ENCODE measurements at places on chromosomes 2 and 18.

DNA sequence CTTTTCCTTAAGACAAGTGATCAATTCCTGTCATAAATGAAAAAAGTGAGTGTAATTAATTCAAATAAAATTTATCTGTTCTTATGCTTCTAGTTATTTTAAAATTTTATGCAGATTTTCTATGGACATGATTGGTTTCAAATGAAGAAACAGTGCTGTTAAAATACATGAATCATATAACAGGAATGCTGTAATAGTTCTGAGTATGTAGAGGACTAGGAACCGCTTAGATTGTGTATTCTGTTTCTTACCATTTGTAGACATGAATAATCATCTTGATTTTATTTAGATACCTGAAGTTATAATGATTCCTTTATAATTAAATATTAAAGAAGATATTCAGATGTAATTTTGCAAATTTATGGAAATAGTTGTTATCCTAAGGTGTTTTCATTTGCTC, 3.5 kb downstream of the ACTR2 start:
- peak; percentile 12 for DNase-seq

DNA sequence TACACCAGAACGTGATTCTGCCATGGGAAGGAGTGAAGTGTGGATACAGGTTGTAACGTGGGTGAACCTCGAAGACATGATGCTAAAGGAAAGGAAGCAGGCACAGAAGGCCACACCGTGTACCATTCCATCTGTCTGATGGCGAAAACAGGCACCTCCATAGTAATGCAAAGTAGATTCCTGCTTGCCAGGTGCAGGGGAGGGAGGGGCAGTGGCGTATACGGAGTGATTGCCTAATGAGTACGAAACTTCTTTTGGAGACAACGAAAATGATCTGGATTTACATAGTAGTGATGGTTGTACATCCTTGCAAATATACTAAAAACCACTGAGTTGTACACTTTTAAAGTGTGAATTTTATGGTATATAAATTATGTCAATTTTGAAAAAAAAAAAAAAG, 106.7 kb downstream of the GBX2 start:
- DNase-seq: no peak

- no peak for DNase-seq
Observed at GRCh38 chr2:202084265-202084664, 11.2 kb downstream of the KIAA2012 start.

GRCh38 chr18:32301976-32302743, 112.3 kb downstream of the MEP1B start:
- DNase-seq: peak; percentile 78

- DNase-seq: peak; percentile 58
Observed at GRCh38 chr2:23077596-23077995, 307.4 kb upstream of the KLHL29 start.

DNA sequence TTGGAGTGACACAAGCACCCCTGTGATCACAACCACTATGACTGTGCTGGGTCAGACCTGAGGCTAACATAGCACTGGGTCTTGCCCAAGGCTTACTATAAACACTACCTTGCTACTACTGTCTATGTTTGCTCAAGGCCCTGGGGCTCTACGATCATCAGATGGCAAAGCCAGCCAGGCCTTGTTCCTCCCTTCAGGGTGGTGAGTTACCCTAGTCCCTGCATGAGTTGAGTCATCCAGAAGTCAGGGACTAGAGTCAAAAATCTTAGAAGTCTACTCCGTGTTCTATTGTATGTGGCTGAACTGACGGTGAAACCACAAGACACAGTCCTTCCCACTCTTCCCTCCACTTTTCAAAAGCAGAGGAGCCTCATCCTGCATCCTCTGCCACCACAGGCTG, 551.2 kb upstream of the FSIP2 start:
- DNase-seq: peak; percentile 59

DNA sequence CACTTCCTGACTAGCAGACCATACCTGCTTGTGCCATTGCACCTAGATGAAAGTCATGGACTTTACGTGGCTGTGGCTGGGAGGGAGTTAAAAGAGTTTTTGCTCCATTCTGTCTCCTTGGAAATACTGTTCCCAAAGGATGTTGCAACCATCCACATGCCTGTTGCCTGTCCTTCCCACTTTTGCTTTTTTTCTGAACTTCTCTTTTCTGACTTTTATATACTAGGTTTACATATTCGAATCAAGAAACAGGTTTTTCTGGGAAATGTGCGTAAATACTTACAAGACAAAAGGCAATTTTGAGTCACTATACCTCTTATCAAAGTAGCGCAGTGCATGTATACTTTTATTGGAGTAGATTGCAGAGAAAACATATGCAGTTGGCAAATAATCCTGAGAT, 244.8 kb downstream of the PRKCE start:
- no peak for DNase-seq

DNA sequence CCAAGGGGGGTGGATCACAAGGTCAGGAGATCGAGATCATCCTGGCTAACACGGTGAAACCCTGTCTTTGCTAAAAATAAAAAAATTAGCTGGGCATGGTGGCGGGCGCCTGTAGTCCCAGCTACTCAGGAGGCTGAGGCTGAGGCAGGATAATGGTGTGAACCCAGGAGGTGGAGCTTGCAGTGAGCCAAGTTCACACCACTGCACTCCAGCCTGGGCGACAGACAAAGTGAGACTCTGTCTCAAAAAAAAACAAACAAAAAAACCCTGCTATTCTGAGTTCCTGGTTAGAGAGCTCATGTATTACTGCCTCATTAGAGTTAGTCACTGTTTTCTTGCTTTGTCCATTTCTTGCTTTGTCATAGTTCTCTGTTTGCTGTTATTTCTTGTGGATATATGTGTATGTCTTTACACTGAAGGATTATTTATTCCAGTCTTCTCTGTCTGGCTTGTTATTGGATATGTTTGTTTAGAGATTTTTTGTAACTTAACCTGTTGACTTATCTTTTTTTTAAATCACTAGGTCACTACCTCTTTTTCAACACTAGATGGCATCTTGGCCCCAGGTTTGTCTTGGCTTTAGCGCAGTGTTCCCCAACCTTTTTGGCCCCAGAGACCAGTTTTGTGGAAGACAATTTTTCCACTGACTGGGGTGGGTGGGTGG, 17.0 kb downstream of the TTLL4 start:
- peak; percentile 49 for DNase-seq

DNA sequence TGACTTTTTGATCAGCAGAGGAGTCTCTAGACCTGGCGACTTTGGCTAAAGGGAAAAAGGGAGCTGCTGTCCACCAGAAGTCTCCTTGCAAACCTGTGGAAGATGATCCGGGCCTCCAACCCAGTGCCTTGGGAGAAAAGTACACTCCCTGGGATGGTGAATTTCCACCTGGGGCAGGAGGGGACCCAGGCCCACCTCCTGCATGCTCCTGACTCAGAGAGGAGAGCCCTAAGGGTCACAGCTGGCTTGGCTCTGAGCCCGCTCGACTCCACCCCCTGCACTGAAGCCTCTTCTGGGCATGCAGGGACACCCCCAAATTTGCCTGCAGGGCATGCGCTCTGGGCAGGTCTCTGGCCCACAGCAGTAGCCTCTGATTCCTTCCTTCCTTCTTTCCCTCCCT, 66.5 kb downstream of the PDCL3 start:
- no peak for DNase-seq

- DNase-seq: no peak
Observed at GRCh38 chr2:187693923-187694322, 139.7 kb upstream of the TFPI start.

DNA sequence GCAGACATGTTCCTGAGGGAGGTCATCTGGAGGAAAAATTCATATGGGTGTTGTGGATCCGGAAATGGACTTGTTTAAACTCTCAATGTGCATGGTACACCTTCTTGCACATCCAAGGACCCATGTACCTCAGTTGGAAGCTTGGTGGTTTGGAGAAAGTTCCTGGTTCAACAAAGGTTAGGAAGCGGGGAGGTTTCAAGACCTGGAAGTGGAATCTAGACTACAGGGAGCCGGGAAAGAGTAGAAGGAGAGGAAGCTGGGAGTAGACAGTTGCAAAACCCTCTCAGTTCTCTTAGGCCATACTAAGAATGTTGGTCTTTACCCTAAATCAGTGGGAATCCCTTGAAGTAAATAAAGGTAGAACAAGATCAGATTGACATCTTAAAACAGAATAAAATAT, 209.8 kb upstream of the SPOPL start:
- no peak for DNase-seq

DNA sequence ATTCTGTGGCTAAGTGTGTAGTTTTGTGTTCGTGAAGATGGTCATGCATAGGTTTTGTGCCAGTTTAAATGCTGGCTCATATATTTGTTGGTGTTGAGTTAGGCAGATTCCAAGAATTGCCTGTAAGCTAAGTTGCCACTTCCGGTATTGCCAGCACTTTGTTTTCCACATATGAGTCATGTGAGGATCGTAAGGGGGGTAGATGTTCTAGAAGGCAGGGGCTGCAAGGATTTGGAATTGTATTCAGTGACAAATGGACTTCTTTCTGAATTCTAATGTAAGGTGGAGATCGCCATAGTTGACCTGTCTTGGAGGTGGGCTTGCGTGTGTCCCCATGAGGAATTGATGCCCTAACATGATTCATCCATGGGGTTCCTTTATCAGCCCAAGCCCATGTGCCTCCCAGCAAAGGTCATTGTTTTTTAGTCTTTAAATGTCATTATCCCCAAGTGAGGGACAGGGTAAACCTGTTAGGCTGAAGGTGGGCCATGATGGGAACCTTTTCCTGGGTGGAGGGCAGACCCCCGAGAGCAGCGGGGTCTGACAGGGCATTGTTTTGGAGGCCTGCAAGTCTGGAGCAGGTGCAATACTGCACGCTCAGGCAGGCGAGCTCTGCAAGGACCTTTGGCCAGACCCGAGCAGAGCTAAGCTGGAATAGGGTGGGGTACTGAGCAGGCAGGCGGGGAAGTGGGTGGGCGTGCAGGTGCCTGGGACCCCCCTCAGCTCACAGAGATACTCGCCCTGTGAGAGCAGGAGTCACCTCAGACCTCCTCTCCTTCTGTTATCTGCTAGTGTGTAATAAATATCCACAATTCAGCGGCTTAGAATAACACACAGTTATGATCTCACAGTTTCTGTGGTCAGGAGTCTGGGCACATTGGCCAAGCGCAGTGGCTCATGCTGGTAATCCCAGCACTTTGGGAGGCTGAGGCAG, 77.4 kb downstream of the LRRFIP1 start:
- DNase-seq: peak; percentile 82

DNA sequence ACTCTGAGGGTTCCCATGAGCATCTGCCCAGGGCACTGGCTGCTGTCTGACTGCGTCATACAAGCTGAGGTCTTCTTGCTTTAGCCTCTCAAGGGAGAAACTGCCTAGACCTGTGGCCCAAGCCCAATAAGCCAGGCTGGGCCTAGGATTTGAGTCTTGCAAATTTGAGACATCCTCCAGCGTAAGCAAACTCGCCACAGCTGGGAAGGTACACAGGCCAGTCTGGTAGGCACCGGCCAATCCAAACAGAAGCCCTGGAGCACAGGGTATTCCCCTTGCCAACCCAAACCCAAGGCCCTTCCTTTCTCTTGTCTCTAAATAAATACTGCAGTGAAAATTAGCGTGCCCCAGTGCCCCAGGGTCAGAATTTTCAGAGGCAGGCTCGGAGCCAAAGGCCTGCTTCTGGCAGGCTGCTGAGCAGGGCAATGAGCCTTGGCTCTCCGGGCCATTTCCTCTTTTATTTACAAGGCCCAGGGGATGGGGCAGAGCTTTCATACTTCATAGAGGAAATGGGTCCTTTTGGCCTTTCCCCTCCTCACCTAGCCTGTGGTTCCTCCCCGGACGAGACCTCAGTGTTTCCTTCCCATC, 33.3 kb downstream of the POLR1A start:
- DNase-seq: no peak

- no peak for DNase-seq
Observed at GRCh38 chr2:108236676-108237335, 3.0 kb upstream of the SULT1C3 start.

GRCh38 chr18:42778445-42779042, 336.9 kb downstream of the RIT2 start:
- no peak for DNase-seq

- no peak for DNase-seq
Observed at GRCh38 chr2:168796583-168797285, 5.7 kb upstream of the NOSTRIN start.

DNA sequence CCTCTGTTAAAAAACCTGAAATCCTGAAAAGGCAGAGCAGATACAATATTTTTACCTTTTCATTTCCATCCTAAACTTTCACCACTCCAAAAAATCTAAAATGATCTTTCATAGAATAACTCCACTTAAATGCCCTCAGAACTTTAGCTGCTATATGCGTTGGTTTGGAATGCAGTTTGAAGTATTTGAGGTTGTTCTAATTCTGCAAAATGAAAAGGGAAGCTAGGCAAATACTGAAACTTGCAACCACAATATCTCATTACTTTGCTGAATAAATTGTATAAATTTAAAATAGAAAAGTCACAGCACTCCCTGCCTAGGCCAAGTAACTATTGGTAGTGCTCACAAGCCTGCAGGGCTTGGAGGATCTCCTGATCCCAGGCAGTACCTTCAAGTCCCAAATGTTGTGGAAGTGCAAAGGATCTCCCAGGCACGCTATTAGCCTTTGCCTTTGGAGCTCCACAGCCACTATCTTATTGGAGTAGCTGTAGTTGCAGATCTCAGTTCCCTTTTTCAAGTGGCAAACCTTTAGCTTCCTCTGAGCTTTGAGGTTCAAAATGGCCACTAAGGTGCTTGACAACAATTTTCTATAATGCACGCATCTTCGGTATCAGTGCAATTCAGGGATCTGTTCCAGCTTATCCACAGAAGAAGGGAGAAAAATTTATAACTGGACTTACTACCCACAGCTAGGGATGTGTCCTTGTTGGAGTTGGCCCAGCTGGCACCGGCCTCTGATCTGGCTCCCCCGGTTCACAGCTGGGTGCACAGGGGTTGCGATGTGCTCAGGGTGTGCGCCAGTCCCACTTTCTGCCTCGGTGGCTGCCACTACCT, 43.4 kb upstream of the ANKRD62 start:
- no peak for DNase-seq

DNA sequence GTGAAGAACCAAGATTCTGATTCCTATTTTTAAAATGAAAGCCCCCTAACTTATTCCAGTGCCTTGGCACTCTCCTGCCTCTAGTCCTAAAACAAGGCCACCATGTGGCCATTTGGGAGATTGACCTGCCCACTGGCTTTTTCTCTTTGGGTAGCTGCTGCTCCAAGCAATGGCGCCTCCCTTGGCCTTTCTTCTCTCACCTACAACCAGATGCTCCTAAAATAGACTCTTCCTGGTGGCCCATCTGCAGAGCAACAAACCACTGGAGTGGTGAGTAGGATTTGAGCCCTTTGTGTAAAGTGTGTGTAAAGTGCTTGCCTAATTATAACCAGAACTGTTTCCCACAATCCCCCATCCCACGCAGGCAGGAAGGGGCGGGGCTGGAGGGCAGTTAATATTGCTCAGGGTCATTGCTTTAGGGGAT, 114.2 kb downstream of the FHOD3 start:
- DNase-seq: peak; percentile 65

- no peak for DNase-seq
Observed at GRCh38 chr2:233691443-233692433, 952 bp upstream of the UGT1A6 start.
